ENCODE measurements at places on chromosomes 2 and 18.

GRCh38 chr2:1153920-1154319, 203.3 kb downstream of the SNTG2 start:
- DNase-seq = no peak

- no peak for DNase-seq
Observed at GRCh38 chr2:24586955-24587354, 95.9 kb downstream of the NCOA1 start.

- DNase-seq = no peak
Observed at GRCh38 chr18:79481046-79481790, 85.5 kb downstream of the NFATC1 start.

DNA sequence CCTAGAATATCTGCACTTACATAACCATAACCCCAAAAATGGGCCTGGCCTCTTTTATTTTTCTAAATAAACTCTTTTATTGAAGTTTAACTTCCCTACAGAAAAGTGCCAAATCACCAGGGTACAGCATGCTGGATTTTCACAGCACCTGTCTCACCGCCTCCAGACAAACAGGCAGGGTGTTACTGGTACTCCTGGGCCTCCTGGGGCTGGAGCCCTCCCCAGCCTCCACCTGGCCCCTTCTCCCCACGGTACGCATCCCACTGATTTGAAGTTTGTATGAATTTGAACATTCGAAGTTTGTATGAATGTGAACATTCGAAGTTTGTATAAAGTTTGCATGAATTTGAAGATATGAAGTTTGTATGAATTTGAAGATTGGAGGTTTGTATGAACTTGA, 232.1 kb downstream of the NDUFA10 start:
- no peak for DNase-seq

DNA sequence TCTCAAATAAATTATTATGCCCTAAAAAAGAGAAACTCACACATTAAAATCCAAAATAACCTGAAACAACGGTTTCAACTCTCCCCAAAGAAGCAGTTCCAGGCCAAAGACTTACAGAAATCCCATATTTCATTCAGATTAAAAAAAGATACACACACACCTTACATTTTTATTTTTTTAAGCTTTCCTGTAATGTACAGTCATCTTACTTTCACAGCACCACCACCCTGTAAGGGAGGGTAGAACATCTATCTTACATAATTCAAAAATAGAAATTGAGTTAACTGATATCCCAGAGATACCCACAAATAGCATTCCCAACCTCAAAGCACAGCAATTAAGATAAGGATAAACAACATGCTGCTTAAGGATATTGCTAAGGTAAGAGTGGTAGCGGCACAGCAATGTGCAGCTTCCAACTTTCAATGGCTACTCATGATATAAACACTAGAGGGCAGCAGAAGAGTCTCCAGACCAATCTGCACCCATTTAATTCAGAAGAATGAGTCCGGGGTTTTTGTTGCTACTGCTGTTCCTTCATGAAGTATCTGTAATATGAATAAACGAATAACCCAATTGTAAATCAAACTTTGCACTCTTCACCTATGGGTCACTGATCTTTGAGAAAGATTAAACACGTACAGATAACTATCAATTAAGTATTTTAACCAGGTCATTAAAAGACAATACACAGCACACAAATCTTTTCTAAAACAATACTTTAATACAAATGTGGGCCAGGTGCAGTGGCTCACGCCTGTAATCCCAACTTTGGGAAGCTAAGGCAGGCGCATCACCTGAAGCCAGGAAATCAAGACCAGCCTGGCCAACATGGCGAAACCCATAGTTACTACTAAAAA, 11.3 kb downstream of the GFPT1 start:
- DNase-seq = no peak
